SK-N-DZ (cell line): ENCODE measurements at places on chromosomes 12 and 14.
A peak's percentile ranks its signal among the peaks of the same experiment; 100 is the strongest.

DNA sequence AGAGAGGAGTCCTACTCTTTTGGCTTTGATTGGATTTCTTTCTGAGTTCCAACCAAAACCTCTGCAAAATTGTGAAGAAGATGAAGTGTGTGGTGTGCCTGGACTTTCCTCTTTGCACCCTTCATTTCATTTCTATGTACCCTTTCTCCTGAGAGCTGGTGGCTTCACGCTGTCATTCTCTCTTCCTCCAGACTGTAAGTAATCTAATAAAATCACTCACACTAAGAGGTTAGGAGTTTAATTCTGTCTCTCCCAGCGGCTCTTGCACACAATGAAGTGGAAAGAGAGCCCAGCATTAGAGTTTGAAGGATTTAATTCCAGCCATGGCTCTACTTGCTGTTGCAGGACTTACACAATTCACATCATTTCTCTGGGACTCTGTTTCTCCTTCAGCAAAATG is 37.8 kb upstream of the CRADD start:
- DNase-seq: peak; percentile 79

- no peak for DNase-seq
Measured at GRCh38 chr12:125538401-125539199, 473.4 kb downstream of the AACS start.

- no peak for DNase-seq
Measured at GRCh38 chr12:25052914-25053211, 104.0 kb upstream of the BCAT1 start.

DNA sequence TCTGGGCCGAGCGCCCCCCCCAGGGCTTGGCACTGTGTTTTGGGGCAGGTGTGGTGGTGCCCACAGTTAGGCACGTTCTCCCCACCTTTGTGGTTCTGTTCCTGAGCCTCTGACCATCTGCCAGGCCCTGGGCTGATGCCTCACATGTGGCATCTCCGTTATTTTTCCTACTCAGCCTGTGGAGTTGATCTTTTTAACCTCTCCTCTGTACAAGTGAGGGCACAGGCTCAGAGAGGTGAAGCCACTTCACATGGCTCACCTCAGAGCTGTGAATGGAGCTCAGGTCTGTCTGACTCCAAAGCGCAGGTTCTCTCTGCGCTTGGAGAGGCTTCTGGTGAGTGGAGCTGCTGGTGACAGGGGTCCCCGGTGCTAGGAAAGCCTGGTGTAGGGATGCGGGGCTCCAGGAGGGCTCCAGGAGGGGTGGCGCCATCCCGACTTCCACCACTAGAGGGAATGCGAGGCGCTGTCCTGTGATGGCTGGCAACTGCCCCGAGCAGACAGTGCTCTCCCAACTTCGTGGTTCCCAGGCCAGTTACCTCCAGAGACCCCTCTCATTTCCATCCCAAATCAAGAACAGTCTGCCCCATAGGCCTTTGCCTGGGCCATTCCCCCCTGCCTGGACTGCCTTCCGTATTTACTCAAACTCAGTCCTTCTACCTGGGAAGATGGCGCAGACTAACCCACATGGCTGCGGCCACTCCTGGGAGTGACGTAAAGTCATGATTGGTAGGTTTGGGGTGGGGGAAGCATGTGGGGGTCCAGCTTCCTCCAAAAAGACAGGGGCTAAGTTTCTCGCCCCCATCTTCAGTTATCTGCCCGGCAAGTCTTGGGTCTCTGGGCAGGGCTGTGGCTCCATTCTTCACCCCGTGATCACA is 9.9 kb downstream of the BCL7A start:
- DNase-seq: peak; percentile 54

DNA sequence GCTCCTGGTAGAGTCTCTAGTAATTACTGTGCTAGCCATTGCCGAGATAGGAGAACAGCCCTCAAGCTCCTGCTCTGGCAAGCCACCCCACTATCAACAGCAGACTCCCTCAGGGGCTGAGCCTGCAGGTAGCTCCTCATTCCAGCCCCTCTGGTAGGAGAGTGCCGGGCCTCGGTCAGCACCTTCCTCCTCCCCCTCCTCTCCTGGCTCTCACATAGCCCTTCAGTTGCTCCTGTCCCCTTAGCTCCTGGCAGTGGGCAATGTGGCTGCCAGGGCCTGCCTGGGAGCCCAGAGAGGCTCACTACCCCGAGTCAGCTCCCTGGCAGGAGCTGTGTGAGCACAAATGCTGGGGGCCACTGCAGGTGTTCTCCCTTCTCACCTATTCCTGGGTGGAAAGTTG is 52.0 kb downstream of the IQSEC3 start:
- no peak for DNase-seq

DNA sequence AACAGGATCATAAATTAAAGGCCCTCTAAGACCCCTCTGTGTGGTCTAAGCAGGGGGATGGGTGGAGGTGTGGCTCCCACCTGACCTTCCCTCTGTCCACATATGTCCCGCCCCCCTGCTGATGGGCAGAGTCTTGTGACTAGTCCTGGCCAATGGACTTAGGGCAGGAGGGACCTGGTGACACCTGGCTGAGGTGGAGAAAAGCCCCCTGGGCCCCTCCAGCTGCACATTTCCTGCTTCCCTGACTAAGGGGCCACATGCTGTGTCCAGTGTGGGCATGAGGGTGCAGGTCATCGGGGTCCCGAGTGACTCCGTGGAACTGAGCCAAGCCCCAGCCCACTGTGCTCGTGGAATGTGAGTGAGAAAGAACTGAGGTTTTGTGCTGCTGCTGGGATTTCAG is 254.7 kb downstream of the ADGRD1 start:
- DNase-seq: no peak

DNA sequence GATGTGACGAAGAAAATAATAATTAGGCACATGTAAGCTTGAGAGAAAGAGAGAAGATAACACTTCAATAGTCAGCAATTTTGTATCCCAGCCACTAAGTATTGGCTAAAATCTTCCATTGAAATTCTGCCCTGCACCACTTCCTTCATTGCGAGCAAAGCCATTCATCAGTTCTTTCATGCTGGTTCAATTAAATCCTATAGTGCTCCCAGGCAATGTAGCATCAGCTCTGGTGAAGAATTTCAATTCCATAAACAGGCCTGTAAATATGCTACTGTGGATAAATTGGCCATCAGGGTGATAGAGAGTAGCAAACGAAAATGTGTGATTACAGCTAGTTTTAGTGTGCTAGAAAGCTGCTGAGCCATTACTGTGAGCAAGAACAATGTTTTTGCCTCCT is 24.7 kb downstream of the RPL10L start:
- DNase-seq: no peak
